Left ventricle myocardium inferior (tissue), 1 donor: ENCODE measurements at places on chromosomes 12 and 14. TPM values are rescaled to one million over a fixed set of nuclear protein-coding genes. Genes with fewer than 3 reads are reported as not detected.

TPPP2 gene
- 1.6 TPM for total RNA-seq

DAO gene
- not detected for total RNA-seq

IFI27L2 gene
- total RNA-seq = 56.6 TPM

FOXG1 gene
- total RNA-seq = not detected

TAS2R9 gene
- not detected for total RNA-seq

PIK3C2G gene
- total RNA-seq = not detected

DNA sequence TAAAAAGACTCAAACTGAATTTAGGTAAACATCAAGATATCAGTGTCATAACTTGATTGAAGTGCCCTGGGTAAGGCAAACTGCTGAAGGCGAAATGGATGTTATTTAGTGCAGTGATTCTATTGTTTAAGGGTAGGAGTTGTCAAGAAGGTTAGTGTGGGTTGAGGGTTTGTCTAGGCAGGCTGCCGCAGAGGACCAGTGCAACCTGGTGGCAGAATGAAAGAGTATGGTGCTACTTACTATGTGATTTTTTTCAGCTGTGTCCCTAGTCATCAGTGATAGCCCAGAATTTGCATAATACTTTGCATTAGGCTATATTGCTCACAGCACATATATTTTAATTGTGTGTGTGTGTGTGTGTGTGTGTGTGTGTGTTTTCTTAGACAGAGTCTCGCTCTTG is 1127.0 kb downstream of the GALC start:
- no peak for DNase-seq

- no peak for DNase-seq
Measured at GRCh38 chr12:76998908-76999556, 66.3 kb downstream of the E2F7 start.

- DNase-seq = no peak
Measured at GRCh38 chr12:27426743-27427487, 19.6 kb upstream of the SMCO2 start.

- DNase-seq = no peak
Measured at GRCh38 chr14:60775296-60775695, 40.7 kb downstream of the MNAT1 start.

- no peak for DNase-seq
Measured at GRCh38 chr14:70788898-70789297, 20.4 kb downstream of the MAP3K9 start.

DNA sequence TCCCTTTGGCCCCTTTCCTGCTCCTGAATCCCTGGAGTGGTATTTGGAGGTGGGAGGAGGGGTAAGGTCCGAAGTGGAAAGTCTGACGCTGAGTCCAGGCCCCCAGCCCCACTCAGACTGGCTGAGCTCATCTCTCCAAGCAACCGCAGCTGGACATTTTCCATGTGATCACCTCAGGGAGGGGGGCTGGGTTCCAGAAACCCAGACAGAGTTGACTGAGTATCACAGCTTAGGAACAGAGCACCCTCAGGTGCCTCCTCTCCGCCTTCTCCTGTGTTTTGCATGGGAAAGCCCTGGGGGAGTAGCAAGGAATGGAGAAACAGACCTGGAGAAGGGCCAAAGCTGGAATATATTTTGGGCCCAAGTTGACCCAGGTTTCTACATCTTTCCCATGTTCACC is 8.0 kb upstream of the ITGA5 start:
- DNase-seq = no peak

DNA sequence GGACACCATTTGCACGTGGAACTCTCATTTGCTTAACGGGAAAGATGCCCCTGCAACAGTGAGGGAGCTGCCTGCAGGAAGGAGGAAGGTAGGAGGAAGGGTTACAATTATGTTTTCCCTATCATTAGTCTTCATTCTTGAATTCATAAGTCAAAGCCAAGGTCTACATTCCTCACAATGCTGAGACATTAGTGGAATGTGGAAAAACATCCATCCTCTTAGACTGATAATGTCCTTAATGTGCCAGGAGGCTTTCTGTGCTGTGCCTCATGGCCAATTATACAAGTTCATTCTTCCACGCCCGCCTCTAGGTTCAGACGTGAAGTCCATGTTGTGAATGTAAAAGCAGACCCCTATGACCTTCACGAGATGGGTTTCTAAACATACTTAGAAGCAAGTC is 1212.4 kb upstream of the TMEM132C start:
- no peak for DNase-seq

- DNase-seq = no peak
Measured at GRCh38 chr12:42979746-42980145, 390.2 kb upstream of the PRICKLE1 start.

DNA sequence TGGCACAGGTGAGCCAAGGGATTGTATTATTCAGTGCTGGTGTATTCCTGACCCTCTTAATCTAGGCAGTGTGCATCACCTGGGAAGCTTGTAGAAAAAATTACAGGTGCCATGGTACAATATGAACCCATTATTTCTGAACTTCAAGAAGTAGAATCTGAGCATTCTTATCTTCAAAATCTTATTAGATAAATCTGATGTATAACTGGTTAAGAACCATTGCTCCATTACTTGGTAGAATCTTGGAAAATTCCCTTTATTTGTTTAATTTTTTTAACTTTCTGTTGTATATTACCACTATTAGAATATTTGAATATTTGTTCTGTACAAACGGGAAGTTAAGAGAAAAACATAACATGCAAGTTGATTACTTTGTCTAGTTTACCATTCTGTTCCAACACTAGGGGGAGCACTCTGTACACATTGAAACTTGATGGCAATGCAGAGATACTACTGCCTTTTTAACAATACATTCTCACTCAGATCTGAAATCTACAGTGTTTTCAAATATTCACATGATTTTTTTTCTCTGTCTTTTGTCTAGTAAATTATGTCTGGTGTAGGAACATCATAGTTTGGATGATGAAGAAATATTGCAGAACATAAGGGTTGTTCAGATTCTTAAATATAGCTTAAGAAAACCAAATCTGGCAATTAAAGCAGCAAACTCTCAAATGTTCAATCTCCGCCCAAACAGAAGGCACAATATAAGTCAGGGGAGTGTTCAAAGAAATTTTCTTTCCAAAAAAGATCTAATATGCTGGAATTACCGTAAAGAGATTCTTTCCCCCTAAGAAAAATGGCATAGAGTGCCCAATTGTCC is 196.6 kb downstream of the PCNX1 start:
- no peak for DNase-seq

GRCh38 chr14:86662334-86662733 is 1132.4 kb downstream of the FLRT2 start:
- no peak for DNase-seq

GRCh38 chr14:104706733-104707607 is 17.1 kb upstream of the ADSS1 start:
- no peak for DNase-seq

- no peak for DNase-seq
Measured at GRCh38 chr14:35705636-35706035, 103.5 kb downstream of the RALGAPA1 start.

- DNase-seq = no peak
Measured at GRCh38 chr12:61687407-61687806, 572.8 kb upstream of the USP15 start.

GRCh38 chr14:87199381-87199780 is 793.6 kb downstream of the GALC start:
- no peak for DNase-seq

GRCh38 chr14:22597265-22597664 is 835 bp upstream of the ABHD4 start:
- DNase-seq = no peak

DNA sequence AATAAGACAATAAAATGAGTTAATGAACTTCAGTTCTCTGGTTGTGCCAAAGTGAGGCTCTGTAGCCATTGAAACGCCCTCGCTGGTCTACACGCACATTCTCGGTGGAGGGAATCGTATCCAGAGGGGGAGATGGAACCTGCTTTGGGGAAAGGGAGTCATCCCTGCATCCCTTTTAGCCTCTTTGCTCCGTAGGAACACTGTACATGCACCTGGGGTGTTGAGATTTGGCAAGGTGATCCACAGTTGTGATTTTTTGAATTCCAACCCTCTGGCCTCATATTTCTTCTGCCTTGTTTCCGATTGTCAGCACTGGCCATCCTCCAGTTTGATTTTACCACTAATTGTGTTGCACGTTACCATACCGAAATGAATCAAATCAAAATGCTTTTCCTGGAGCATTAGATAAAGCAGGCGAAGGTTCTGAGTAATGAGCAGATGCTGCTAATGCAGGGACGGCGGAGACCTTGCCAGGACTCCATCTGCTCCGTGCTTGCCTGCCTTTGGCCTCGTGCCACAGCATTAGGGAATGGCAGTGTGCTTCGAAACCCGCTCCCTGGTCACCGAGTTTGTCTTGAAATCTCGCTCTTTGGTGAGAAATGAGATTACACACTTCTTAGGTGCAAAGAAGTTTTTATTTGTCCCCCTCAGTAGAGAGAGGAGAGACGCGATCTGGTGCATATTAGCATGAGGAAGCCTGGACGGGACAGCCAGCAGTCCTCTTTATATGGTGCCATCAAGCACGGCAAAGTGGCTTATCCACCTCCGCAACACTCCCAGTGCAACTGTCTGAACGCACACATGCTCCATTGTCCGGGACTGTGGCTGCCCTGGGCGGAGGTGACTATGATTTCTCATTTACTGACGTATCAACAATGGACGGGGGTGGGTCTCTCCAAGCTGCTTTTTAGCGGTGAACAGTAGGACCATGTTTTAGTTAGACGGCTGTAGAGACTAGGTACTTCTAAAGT is 59.1 kb downstream of the FBXW8 start:
- peak; percentile 66 for DNase-seq

- no peak for DNase-seq
Measured at GRCh38 chr14:52354242-52354641, 40.1 kb downstream of the PTGER2 start.

DNA sequence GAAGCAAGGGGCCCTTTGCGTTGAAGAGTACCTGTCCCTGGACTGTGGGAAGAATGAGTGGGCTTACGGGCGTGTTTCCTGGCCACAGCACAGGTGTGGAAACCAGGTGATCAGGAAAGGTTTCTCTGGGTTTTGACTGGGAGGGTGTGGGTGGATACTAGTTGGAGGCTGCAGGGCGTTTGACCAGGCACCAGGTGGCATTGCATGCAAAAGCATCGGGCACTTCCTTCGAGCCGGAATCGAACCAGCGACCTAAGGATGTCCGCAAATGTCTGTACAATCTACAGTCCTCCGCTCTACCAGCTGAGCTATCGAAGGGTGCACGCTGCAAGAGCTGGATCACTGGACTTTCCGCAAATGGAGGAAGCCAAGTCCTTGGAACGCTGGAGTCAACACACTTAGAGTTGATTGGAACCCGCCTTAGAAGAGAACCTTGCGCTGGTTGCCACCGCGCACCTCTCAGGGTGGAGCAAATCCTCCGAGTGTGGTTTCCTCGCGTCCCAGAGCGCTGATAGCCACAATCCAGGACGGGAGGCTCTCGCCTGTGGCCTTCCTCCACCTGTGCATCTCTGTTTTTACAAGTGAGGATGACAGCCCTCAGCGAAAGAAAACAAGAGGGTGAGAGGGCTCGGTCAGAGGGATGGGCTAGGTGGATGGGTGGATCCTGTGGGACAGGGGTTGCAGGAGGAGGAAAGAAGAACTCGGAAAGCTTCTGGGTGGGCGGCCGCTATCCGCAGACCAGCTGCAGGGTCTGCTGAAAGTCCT is 21.2 kb upstream of the RNASE4 start:
- no peak for DNase-seq

DNA sequence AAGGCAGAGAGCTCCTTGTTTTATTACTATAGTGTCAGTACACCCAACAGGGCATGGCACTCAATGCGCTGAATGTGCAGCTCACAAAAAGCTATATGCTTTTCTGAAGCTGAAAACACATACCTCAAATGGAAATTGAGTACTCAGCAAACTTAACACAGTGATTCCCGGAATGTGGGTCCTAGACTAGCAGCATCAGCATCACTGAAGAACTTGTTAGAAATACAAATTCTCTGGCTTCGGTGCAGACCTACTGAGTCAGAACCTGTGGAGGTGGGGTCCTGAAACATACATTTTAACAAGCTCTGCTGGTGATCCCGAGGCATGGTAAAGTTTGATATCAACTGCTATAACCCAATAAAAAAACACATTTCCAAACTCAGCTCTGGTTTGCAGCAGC is 14.9 kb downstream of the RERG start:
- DNase-seq = no peak

- no peak for DNase-seq
Measured at GRCh38 chr12:124709722-124710687, 142.6 kb upstream of the NCOR2 start.

GRCh38 chr14:68841016-68841809 is 48.3 kb upstream of the ZFP36L1 start:
- DNase-seq = no peak

- DNase-seq = no peak
Measured at GRCh38 chr12:122363782-122364181, 58.7 kb downstream of the CLIP1 start.

DNA sequence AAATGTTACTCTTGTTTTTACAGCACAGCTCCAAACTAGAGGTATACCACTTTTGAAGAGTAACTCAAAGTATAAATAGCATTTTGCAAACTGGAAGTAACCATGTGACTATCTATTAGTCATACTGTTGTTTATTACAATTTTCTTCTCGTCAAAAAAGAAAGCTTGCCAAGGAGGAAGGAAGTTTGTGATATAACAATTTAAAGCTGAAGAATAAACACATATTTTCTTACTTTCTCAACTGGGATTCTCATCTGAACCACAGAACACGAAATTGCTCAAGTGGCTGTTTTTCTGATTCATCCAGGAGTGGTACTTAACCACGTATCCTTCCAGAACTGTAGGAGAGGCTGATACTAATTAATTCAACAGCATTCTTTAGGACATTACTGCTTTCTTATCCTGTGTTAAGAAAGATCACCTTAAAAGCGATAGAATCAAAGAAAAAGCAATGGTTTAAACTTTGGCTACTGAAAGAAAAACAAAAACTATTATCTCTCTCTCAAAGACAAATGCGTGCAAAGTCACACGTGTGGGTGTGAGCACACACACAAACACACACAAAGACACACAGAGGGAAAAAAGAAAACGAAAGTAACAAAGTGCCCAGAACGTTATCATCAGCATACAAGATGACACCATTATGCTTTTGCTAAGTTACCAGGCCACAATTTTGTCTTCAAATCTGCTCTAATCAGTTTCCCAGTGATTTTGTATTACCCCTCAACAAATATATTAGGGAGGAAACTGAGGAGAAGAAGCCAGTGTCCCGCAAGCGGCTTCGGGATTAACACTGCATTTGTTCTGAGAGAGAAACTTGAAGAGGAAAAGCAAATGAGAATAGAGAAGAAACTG is at the start of gene CLEC2B:
Gene CLEC2B, minus strand, starts transcription at position 48 of the 855 bp plus-strand sequence.
- no peak for DNase-seq

GRCh38 chr12:74906224-74906623 is 303.4 kb downstream of the KCNC2 start:
- no peak for DNase-seq

GRCh38 chr12:112705037-112705632 is 86.4 kb upstream of the RPH3A start:
- DNase-seq = no peak

- DNase-seq = no peak
Measured at GRCh38 chr12:24244231-24244630, 294.8 kb upstream of the SOX5 start.
